ENCODE measurements at places on chromosomes 12 and 14. TPM values are rescaled to one million over a fixed set of nuclear protein-coding genes. Genes with fewer than 3 reads are reported as not detected.

The HOTAIR gene
- not detected for total RNA-seq

The TRIP11 gene
- 14.9 TPM for total RNA-seq

The GPR135 gene
- 1.1 TPM for total RNA-seq

The MAP1LC3B2 gene
- 0.32 TPM for total RNA-seq

The C14orf39 gene
- not detected for total RNA-seq

The GUCY2C gene
- not detected for total RNA-seq

The RERGL gene
- not detected for total RNA-seq

The FAM186B gene
- total RNA-seq: under 0.01 TPM

The SLC6A12 gene
- total RNA-seq: 0.06 TPM

The RASAL1 gene
- total RNA-seq: not detected

All from bladder microvascular endothelial cell (primary cell).